ENCODE measurements at places on chromosomes 4 and X.

DNA sequence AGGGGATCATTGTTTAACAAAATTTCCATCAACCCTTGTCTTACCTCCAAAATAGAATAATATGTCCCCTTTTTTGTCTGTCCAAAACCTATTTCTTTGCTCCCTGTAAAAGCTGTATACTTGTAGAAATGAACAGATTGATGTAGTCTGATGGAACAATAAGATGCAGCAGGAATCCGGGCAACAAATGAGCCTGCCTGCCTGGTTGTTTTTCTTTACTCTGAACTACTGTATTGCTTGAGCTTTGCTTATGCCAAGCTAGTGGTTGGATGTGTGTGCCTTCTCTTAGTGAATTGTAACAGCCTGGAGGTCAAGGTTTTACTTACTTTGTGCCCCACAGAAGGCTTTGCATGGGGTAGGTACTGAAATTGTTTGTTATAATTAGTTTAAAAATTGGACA is 116.2 kb upstream of the TLL1 start:
- DNase-seq, result no peak

DNA sequence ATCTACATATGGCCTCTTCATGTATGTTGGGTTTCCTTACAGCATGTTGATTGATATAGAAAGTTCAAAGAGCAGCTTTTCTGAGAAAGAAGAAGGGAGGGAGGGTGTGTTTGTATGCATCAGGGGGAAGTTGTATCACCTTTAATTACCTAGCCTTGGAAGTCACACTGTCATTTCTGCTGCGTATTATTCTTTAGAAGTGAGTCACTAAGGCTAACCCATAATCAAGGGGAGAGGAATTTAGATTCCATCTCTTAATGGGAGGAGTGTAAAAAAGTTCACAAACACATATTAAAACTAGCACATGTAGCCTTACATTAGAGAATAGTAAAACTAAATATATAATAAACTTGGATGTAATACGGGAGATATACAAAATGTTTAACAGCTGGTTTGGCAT is 86.5 kb upstream of the CBLL2 start:
- no peak for DNase-seq

GRCh38 chr4:159117968-159118367 is 15.1 kb downstream of the RAPGEF2 start:
- DNase-seq, result no peak

DNA sequence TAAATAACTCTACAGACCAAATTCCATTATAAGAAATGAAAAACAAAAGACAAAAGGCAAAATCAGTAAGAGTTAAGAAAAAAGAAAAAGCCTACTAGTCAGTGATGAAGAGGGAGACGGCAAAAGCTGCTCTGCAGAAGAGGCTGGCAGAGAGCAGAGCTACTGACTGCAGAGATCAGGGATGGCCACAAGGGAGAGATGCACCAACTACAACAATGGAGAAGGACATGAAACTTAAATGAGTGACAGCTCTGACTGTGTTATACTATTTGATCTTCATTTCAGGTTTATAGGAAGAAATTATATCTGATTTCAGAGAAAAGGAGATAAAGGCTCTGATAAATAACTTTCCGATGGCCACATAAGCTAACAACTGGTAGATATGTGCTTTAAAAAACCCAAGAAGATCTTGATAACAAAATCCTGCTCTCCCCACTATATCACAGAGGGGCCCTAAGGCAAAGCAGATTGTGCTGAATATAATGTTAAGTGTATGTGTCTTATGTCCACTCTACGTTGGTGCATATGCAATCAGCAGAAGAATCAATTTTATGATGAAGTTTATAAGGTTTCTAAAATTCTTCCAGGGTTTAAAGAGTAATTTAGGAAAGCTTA is 58.4 kb upstream of the COX18 start:
- DNase-seq, result peak; percentile 3

DNA sequence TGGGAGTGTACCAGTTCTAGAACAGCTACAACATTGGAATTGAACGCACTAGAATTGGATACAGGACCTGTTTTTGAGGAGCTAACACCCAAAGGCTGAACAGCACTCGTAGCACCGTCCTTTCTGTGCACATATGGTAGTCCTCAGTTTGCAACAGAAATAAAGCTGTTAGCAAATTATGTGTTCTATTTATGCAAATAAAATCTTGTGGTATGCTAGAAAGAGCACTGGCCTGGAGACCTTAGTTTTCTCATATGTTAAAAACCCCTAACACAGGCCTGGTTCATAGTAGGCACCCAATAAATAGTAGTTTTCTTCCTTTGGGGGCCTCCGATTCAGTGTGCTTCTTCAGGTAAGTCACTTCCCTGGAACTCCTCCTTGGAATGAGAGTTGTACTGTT is 140.3 kb downstream of the AR start:
- no peak for DNase-seq

DNA sequence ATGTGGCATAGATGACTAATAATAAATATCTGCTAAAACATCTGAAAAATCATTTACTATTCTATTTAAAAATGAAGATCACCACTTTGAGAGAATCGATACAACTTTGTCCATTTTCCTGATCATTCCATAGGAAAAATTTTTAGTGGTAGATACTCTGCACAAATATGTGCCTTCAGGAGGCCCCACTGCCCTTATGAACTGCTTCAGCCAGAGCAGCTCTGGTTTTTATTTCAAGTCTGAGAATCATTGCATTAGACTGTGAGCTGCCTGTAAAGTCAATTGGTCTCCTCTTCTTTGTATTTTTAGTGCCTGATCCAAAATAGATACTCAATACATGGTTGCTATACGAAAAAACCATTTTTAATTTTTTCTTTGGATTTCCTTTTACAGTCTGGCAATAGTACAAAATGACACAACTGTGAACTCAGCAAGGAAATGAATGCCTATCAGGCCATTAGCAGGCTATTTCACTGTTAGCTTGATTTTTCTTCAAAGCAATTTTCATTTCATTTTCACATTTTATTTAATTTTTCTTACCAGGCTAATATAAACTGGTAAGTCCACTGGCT is 69.1 kb downstream of the SHISA3 start:
- no peak for DNase-seq

DNA sequence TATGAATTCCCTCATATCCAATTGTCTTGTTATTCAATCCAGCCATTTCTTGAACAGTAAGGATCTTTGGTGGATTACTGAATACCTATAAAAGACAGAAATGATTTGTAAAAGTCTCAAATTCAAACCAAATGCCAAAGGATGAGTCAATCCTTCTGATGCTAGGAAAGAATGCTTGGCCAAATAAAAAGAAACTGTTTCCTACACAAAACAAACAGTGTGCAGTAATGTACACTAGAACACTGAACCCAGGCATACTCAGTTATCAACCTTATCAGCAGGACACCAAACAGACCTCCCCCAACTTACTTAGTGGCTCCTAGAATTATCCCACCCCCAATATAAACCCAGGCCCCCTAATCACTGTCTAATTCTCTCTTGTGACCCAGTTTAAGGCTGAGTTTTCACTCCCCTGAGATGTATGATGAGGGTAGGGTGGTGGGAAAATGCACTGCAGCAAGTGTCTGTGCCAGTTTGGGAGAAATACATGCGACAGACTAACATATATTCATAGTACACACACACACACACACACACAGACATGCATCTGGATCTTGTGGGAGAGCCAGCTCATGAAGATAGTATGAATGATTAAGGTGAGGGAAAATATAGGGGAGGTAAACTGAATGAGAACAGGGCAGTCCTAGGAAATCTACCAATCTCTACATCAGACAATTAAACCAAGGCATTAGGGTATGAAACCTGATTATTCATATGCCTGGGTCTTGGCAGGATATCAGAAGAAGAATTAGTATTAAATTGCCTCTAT is 35.0 kb downstream of the CLDN2 start:
- no peak for DNase-seq

DNA sequence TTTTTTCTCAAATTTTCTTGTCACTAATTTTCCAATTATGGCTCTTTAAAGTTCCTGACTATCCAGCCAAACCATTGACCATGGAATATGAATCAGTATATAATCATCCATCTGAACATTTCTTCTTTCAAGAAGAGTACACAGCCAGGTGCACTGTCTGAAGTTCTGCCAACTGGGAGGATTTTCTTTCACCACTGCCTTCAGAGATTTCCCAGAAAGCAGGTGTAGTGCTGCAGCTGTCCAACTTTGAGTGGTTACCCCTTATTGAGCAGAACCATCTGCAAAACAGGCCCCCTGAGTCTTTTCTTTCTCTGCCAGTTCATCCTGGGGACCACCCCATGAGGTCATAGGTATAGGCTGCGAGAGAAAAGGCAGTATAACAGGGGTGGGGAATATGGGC is 1213.2 kb downstream of the RAPGEF2 start:
- no peak for DNase-seq

DNA sequence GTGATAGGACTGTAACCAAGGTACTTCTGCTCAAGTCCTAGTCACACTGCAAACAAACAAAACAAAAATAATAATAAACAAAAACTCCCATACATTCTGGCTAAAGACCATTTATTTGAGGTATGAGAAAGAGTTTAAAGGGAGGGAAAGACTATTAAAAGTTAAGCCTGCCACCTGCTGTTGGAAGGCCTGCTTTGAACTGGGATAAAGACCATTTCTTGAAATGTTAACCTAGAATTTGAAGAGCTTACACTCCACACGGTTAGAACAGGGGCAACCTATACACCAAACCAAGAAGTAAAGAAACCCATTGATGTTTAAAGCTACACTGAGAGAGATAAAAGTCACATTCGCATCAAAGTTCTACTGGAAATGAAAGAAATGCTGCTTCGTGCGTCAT is 548.7 kb upstream of the DIPK2B start:
- DNase-seq, result no peak

GRCh38 chr4:76732246-76732645 is 165.7 kb downstream of the SOWAHB start:
- no peak for DNase-seq

GRCh38 chrX:105618393-105619101 is 203.8 kb upstream of the NRK start:
- DNase-seq, result no peak

DNA sequence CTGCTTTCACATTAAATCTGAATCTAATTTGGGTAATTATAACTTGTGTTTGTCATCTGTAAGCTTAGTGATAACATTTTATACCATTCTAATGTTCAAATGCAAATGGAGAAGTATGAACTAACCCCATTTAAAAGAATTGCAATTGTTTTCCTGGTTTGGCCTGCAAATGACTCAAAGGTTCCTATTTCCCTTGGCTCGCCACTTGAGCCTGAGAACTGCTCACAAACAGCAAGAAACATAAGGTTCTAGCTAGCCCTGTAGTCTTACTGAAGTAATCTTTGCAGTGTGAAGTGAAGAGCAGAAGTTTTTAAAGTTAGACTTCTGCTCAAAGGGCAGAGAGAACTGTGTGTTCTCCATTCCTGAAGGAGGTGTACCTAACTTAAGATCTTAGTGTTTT is 27.2 kb downstream of the UPRT start:
- DNase-seq, result no peak

- DNase-seq, result no peak
Measured at GRCh38 chr4:3707423-3708102, 58.6 kb upstream of the ADRA2C start.

GRCh38 chrX:15469613-15470012 is 23.5 kb downstream of the PIR start:
- no peak for DNase-seq

DNA sequence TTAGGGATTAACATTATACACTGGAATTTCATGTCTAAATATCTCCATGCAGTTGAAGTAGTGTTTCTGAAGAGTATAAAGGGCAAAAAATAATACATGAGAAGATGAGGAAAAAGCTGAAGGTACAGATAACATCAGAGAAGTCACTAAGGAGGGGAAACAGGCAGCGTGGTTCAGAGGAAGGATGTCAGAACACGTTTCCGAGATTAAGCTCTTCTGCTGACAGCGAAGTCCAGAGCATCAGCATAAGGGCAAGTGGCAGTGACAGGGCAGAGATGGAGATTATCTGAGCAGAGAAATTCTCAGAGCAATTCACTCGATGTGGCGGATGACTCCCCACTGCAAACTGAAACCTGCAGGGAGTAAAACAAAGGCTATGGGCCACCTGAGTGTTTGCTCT is 443.2 kb upstream of the FRG1 start:
- DNase-seq, result no peak

DNA sequence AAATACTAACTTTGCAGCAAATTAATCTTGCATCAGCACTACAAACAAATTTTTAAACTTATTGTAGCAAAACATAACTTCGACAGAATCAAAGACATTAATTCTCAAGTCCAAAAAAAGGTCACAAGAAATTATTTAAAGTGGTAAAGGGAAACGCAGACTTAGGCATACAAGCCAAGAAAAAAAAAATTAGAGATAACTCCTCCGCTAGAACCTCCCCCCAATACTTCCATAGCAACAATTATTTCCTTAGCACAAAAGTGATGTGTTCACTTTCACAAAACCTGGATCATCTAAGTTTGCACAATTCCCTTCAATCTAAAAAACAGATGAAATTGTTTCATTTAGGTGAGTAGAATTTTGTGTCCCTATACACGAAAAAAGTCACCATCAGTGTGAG is 1.1 kb downstream of the LRBA start:
- DNase-seq, result no peak

DNA sequence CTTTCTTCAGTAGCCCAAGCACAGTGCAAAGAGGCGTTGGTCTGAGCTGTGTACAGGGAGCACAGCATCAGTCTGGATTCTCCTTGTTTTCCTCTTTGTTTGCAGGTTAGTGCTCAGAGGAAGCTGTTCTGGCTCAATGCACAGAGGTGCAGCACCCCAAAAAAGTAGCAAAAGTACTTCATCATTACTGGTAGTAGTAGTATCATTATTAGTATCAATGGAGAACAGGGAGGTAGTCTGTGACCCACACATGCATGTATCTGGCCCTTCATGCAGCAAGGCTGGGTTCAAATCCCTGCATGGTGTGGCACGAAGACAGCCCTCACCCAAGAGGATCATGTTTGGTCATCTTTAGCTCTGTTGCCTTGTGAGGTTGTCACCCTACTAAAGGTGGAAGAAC is 68.7 kb downstream of the CXXC4 start:
- DNase-seq, result no peak

GRCh38 chr4:46211406-46211805 is 87.6 kb upstream of the GABRG1 start:
- DNase-seq, result no peak

DNA sequence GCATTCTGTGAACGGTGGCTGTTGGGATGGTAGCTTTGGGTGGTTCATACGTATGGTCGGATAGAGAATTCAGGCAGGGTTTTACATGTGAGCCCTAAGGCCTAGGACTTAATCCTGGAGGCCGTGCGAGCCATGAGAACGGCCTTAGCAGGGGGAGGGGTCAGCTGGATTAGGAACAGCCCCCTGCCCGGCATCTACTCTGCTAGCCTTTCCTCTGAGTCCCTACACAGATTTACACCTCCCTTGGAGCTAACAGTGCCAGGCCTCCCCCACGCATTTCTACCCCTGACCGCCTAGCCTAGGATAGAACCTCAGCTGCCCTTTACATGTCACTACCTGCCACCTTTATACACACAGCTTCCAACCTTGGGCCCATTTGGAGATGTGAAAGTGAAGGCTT is 7.1 kb downstream of the PRAF2 start:
- DNase-seq, result no peak

All from caudate nucleus (tissue), 63 donors.